ENCODE measurements at places on chromosomes 1 and 21.

- DNase-seq, result no peak
Measured at GRCh38 chr1:192826791-192827546, 18.1 kb downstream of the RGS2 start.

GRCh38 chr1:150528196-150528595 lies 12.6 kb downstream of the FALEC start:
- no peak for DNase-seq

GRCh38 chr1:247054992-247055415 lies 23.6 kb downstream of the ZNF670 start:
- no peak for DNase-seq

DNA sequence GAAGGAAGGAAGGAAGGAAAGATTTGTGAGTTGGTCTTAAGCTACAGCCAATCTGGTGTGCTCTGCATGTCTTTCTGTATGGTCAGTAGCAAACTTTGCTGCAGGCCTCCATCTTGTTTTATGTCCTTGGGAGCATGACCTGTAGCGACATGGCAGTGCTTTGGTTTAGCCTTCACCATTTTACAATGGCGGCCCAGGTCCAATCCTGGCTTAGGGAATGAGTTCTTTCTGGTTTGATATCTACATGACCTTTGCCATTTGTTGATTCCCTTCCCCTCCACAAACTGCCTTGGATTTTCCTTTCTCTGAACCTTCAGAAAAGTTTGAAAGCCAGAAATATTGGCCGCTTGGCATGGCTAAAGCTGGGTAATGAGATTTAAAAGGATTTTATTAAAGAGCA lies 30.5 kb upstream of the TSPEAR start:
- DNase-seq, result no peak

DNA sequence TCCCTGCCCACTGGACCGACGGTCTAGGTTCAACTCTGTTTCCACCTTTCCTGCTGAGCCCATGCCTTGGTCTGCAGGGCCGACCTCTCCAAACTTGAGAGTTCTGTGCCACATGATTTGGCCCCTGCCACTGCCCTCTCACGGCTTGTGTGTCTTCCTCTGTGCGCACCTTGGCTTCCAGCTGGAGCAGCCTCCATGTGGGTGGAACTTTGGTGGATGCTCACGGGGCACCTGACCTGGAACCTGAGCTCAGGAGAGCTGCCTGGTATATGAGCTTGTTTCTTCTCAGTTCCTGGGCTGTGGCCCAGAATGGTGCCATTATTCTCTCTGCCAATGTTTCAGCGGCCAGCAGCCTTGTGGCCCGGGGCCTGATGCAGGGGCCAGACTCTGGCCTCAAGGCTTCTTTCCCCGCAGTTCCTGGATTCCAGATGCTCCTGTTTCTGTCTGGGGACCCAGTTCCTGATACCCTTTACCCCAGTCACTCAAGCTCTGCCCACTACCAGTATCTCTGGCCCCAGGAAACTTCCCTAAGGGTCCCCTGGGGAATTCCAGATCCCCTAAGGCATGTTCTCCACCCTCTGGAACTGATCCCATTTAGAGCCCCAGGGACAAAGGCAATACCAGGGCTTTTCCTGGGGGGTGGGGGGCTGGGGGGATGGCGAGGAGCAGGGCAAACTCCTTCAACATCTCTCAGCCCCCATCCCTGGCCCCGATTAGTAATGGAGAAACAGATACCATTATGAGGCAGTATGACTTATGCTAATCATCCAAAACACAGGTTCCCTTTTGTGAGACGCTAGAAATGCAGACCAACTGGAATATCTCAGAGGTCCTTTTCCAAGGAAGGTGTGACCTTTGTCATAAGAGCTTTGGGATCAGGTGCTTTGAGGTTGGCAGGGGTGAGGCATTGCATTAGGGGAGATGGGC lies 11.1 kb downstream of the QSOX1 start:
- no peak for DNase-seq

DNA sequence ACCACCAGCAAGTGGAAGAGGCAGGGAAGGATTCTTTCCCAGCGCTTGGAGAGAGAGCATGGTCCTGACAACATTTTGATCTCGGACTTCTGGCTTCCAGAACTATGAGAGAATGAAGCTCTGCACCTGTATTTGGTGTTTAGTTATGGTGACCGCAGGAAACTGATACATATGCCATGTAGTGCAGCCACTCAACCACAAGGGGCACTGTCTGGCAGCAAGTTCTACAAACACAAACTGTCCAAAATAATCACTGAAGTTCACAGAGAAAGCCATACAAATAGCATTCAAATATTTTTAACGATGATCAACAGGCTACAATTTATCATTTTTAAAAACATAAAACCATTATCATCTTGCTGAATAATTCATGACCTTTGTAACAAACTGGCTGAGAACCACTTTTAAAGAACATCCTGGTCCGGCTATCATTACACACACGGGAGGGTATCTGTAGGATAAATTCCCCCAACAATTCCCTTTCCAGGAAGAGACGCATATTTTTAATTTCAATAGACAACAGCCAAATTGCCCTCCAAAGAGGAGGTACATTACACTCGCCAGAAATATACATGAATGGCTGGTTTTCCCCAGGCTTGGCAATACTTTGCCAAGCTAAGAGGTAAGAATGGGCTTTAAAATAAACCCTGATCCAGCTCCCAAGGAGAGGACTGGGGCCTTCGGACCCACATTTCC lies 9.2 kb upstream of the CBR3 start:
- peak; percentile 68 for DNase-seq

DNA sequence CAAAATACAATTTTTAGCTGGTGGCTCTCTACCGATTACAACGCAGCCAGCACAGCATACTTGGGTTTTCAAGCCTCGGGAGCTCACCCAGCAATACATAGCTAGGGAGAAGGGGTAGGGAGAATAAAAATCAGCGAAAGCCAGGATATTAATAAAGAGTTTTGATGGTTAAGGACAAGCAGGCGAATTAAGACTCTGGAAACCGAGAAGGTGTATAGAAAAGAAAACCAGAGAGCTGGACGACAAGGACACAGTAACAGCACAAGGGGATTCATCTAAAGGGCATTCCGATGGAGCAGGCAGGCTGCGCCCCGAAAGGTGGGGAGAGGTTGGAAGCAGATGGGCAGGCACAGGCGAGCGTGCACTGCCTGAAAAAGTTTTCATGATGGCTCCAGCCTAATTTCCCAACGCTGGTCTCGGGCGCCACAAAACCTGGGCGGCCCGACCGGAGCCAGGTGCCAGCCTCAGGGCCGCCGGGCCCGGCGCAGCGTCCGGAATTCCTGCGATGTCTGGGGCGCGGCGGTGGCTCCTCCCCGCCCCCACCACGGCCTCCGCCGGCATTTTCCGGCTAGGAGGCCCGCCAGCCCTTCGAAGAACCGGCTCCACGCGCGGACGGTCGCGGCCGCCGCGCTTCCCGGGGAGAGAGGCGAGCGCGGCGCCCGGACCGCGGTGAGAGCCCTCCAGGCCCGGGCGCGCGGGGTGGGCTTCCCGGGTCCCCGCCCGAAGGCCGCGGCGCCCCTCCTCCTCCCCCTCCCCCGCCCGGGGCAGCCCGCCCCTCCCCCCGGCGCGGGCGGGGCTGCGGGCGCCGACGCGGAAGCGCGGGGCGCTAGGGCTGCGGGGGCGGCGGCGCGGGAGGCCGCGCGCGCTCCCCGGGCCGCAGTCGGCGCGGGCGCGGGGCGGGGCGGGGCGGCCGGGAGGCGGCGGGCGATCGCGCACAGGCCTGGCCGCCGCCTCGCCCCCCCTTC lies 774 bp upstream of the DYRK1A start:
- DNase-seq, result peak; percentile 68

- no peak for DNase-seq
Measured at GRCh38 chr1:75588779-75589475, 22.0 kb downstream of the SLC44A5 start.

DNA sequence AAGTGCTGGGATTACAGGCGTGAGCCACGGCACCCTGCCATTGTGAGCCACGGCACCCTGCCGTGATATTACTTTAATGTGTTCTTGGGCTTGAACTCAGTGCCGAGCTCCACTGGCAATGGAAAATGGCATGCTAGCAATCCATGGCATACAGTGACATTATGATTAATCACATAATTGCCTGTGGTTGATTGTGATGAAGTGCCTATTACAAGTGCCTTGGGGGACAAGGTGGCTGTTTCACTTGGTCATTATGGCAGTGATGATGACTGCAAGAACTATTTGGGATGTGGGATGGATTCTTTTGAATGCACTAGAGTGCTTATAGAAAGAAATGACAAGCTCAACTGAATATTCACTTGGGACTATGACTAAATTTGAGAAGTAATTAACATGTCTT lies 22.3 kb upstream of the HPCAL4 start:
- no peak for DNase-seq

GRCh38 chr1:243394601-243395464 lies 139.0 kb downstream of the SDCCAG8 start:
- DNase-seq, result no peak

GRCh38 chr1:203519053-203519840 lies 25.3 kb downstream of the OPTC start:
- DNase-seq, result no peak

Measured in activated CD4-positive, alpha-beta T cell treated with anti-CD3 and anti-CD28 coated beads, Interleukin-2, amount 50 U/mL, for 48 hours (primary cell).